Foreskin fibroblast (primary cell): ENCODE measurements at places on chromosomes 4 and X.

GRCh38 chr4:41349021-41349420, 92.3 kb downstream of the UCHL1 start:
- DNase-seq = no peak

DNA sequence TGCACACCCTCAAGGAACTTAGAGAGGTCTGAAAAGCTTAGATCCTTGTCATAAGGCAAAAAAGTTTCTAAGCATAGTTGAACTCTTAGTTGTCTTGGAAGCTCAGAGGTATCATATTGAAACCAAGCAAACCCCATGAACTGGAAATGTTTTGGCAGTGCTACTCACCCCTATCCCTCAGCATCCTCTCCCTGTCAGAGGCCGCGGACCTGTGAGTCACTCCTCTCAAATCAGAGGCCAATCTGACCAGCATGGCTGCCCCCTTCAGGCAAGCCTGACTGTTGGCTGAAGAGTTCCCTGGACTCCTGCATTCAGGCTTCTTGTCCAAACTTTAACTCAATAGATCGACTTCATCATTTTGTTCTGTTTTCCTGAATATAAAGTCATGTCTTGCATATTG, 69.4 kb downstream of the KCNIP4 start:
- DNase-seq = peak; percentile 51

DNA sequence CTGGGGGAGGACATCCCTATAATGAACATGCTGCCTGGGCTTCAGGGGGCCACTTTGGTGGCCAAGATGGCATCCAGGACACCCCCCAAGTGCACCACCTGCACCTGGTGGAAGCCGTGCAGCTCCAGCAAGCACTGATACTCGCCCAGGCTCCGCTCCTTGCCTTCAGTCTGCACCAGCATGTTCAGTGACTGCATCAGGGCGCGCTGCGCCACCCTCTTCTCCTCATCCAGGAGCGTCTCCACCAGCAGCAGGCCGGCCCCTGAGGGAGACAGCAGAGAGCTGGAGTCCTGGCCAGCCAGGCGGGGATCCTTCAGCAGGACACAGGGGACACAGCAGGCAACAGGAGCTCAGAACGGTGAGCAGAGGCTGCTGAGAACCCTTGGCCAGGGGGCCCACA, 11.3 kb upstream of the SLC25A6 start:
- DNase-seq = no peak

GRCh38 chr4:77045490-77045889, 30.3 kb downstream of the CCNI start:
- no peak for DNase-seq

DNA sequence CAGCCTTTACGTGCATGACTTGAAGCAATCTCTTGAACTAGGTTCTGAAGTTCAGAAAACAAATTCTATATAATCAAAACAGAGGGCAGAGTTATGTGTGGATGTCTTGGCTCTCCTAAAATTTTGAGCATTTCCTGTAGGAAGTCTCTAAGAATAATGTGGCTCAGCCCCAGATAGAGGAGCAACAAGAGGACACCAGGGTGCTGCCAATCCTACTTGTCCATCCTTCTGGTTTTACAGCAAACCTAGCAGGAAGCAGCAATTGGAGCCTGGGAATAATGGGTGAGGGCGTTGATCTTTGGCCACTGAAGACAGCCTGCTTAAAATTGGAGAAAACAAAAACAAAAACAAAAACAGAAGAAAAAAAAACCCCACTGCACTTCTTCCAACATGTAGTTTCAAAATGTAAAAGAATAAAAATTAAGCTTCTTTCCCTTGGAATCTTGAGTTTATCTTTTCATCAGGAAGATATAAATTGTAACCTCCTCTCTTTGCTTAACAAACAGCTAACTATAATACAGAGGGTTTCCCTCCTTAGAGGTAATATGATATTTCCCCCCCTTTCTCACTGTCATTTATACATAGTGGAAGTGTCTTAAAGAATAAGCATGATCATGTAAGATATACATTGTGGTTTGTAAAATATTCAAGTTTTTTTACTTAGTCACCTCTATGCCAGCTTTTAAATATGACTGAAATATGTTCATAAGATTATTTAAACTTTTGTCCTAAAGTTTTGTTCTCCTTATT, 130.6 kb downstream of the FBXO8 start:
- DNase-seq = no peak

GRCh38 chrX:42477396-42477795, 300.6 kb downstream of the PPP1R2C start:
- DNase-seq = no peak

DNA sequence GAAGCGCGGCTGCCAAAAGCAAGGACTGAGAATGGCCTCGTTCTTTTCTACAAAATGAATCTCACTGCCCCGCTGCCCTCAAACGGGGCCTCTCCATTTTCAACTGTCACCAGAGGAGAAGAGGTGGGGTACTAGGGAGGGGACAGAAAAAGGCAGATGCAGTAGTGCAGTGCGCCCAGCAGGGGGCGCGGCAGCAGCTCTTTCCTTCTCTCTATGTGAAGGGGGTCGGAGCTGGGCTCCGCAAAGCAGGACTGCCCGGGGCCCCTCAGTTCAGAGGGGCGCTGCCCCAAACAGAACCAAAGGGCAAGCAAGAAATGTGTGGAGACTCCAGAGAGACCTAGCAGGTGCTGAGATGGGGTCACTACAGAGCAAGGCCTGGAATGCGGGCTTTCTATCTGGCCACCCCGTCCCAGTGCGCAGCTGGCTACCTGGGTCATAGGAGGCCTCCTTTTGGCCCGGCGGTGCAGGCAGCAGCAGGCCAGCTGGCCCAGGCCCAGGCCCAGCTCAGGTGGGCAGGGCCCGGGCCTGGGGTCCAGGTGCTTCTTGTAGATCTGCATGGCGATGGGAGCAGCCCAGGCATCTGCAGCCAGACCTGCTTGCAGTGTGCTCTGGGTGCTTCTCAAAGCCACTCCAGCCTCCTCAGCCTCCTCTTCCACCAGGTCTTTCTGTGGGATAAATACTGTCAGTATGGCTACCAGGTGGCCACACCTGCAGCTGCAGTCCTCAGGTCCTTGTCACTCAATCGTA, 5.9 kb downstream of the IRAK1 start:
- DNase-seq = peak; percentile 67

DNA sequence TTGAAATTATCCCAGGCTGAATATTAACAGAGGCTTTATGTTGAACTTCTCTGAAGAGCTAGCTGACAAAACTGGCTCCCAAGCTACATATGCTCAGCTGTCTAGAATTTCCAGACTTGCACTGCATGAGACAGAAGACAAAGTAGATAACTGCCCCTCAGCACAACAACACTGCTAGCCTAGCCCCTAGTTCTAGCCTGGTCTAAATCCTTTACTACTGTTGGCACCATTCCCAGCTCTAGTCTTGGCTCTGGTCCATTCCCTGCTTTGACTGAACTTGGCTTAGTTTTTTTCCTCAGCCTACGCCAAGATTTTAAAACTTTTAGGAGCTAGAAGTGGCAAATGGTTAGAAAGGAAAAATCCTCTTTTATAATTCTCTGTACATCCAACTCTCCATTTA, 7.6 kb upstream of the OPHN1 start:
- peak; percentile 67 for DNase-seq

DNA sequence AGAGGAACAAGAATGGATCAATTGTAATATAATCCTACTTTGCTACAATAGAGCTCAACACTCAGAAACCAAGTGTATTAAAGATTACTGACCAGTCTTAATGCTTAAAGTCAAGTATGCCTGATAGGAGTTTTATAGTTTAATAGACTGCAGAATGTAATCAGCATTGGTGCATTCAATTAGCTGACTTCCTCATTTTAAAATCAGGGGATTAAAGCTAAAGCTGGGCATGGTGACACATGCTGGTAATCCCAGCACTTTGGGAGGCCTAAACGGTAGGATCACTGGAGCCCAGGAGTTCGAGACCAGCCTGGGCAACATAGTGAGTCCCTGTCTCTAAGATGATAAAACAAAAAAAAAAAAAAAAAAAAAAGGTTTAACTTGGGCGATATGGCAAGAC, 10.8 kb downstream of the HNRNPDL start:
- DNase-seq = no peak

DNA sequence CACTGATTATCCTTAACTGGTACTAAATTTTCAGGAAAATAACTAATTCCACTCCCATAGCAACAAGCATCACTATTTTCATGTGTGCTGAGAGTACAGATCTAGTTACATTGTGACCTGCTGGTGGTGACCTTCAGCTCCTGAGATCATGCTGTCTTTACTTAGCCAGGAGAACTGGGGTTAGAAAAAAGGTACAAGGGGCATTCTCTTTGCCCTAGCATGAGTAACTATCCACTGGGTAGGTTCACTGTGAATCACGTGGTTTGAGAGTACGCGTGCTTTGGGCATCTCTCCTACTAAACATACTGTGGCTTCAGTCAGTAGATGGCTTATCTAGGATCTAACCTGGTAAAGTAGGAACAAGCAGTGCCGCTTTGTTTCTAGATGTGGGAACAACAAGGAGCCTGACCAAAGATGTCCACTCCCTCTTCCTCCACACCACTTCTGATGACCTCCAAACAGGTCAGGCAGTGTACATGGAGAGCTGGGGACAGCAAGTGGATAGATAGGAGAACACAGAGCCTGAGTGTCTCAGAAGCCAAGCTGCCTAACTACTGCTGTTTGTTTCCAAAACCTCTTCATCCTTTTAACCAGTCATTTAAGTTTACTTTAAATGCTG, 90.2 kb downstream of the CBR4 start:
- DNase-seq = no peak
